ENCODE measurements at places on chromosomes 2 and 18.
A peak's percentile ranks its signal among the peaks of the same experiment; 100 is the strongest.

DNA sequence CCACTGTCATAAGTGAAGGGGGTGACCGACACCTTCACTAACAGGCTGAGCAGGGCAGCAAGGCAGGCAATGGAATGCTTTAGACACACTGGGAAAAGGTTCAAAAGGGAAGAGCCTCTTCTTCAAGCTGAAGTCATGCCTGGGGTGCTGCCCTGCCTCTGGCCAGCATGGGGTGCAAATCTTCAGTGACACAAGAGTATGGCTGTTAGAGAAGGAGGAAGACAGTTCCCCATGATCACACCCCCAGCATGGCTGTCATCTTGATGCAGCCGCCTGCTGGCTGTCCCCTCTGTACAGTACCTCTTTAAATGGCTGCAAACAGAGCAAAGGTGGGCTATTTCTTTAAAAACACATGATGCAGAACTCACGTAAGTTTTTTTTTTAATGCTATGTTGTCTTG lies 71.9 kb downstream of the INPP4A start:
- DNase-seq: no peak

DNA sequence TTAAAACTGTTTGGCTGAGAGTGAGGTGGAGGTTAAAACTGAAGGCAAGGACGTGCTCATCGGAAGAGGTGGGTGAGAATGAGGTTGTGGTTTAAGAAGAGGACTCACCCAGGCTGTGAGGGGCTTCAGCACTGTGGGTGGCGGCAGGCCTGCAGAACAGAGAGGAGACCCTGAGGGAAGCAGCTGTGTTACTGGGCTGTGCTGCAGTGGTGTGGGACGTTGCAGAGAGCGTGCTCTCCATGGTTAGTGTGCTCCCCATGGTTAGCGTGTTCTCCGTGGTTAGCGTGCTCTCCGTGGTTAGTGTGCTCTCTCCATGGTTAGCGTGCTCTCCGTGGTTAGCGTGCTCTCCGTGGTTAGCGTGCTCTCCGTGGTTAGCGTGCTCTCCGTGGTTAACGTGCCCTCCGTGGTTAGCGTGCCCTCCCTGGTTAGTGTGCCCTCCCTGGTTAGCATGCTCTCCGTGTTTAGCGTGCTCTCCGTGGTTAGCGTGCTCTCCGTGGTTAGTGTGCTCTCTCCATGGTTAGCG lies 68.5 kb upstream of the NFATC1 start:
- no peak for DNase-seq

DNA sequence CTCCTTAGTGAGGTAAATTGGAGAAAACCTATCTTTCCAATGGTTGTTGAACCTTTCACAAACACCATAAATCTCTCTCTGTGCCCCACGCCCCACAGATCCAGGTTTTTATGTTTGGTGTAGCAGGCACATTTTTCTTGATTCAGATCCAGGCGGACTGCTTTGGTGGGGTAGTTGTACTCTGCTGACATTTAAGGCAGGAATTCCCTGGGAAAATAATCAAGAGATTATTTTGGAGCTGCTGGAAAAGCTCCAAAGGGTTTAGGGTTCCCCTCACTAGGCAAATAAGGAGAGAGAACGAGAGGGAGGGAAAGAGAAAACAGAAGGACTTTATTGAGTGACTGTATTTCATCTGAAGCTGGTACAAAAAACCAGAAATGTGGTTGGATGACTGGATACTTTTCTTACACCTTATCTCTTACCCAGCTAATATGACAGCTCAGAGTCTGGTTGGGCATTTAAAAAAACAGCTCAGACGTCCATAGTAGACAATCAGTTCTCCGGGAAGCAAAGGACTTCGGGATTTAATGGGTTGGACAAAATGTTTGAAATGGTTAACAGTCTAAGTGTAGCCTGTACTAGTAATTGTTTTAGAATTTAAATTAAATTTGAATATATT lies 3.6 kb upstream of the AQP4 start:
- DNase-seq: peak; percentile 65

DNA sequence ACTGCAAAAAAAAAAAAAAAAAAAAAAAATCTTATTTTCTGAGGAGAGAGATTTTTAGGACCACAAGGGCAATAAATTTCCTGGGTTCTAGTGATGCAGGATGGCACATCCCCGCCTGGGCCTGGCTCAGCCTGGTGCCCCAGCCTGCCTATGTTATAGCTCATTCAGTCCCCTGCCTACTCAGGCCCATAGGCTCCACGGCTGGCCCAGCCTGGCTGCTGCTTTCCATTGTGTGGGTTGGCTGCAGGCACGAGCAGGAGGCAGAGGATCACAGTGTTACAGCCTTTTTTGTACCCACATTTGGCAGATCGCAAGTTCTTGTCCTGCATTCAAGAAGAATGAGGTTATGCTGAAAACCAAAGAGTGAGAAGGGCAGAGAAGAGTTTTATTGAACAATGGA lies 2.8 kb upstream of the SULT6B1 start:
- DNase-seq: no peak

DNA sequence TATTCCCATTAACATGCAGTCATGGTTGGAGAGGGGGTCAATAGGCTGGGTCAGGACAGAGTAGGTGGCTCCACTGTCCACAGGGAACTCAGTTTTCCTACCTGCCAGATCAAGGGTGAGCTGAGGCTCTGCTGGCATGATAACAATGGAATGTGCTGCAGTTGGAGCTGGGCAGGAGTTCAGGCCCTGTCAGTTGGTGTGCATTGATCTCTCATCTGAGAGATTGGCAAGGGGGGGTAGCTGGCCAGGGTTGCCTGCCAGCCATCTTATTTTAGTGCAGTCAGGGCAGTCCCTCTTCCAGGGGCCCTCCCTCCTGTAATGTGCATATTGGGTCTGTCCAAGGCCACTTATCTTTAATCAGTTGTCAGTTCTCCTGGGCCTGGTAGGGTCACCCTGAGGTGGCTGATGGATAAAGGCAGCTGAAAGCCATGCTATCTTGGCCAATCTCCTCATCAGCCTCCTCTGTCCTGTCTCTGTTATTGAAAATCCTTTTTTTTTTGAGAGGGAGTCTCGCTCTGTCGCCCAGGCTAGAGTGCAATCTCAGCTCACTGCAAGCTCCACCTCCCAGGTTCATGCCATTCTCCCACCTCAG lies 38.1 kb upstream of the CCBE1 start:
- no peak for DNase-seq

GRCh38 chr2:136281281-136282114 lies 163.5 kb upstream of the CXCR4 start:
- DNase-seq: no peak

DNA sequence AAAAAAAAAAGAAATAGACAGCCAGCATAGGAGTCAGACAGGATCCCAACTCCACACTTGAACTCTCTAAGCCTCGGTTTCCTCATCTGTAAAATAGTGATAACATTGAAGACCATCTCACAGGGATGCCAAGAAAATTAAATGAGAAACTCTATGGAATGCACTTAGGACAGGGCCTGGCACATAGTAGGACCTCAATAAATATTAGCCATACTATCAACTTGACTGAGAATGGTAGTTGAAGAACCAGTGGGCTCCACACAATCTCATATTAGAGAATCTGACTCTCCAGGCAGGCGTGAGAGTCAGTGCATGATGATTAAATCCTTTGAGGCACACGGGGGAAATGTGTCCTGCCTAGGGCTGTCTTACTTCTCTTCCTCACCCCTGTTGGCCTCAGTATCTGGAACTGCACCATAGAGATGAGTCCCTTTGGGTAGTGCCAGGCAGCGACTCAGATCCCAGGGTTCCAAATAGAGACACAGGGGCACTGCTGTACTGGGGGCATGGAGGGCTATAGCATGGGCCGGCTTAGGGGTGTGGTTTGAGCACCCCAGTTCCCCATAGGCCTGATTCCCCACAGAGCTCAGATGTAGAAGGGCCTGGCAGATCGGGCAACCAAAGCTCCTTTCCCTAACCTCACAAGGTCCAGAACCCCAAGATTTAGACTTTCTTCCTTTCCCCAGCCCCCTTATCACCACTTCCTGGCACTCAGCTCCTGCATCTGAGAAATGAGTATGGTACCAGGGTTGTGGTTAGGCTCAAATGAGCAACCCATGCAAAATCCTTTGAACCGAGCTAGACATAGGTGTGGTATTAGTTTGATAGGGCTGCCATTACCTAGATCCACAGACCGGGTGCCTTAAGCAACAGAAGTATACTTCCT lies 51.3 kb upstream of the CAB39 start:
- no peak for DNase-seq

- DNase-seq: no peak
Measured at GRCh38 chr2:33606100-33606499, 7.0 kb upstream of the FAM98A start.

- DNase-seq: no peak
Measured at GRCh38 chr2:13601506-13601905, 884.8 kb downstream of the TRIB2 start.

DNA sequence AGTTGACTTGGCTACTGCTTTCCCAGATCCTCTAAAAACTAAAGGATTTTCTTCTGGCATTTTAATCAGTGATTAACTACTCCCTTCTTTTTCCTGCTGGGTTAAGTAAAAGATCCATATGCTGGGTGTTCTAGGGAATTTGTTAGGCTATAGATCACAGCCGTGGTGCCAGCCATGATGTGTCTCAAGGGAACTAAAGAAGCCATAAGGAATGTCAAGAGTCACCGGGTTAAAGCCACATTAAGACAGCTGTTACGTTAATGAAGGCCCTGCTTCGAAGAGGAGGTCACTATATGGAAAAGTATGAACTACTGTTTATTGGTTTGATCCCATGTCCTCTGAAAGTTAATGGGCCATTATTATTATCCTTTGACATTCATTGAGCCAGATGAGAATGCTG lies 70.7 kb downstream of the PAX3 start:
- no peak for DNase-seq

GRCh38 chr2:177413703-177414102 lies 21.1 kb downstream of the AGPS start:
- no peak for DNase-seq

GRCh38 chr2:232516551-232516950 lies 3.6 kb upstream of the PRSS56 start:
- no peak for DNase-seq

- DNase-seq: no peak
Measured at GRCh38 chr2:226073496-226074160, 674.1 kb downstream of the NYAP2 start.

DNA sequence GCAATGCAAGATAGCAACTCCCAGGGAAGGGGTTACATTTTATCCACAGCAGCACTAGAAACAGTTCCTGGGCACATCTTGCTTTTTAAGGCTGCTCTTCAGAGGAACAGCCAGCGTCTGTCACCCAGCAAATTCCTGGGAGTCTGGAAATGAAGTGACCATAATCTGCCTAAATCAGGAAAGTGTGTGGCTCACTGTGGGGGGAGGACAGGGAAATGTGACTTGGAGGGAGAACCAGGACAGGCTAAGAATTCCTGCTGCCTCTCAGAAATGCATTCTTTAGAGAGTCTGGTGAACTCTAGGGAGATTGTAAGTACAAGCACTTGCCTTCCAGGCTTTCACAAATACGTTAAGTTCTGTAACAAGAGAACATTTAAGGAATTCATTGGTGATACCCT lies 364.3 kb upstream of the SPHKAP start:
- DNase-seq: peak; percentile 48
